ENCODE measurements at places on chromosomes 1 and 21.

DNA sequence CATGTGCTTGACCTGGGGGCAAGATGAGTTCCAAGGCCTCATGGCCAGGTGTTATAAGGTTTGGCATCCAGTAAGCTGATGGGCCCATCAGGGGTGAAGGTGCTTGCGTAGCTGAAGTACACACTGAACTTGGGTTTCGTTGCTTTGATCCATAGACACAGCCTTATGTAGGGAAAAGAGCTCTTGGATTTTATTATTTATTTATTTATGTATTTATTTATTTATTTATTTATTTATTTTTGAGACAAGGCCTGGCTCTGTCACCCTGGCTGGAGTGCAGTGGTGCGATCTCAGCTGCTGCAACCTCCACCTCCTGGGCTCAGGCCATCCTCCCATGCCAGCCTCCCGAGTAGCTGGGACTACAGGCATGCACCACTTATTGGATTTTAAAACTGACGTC is 63.2 kb downstream of the FOXD2 start:
- no peak for DNase-seq

DNA sequence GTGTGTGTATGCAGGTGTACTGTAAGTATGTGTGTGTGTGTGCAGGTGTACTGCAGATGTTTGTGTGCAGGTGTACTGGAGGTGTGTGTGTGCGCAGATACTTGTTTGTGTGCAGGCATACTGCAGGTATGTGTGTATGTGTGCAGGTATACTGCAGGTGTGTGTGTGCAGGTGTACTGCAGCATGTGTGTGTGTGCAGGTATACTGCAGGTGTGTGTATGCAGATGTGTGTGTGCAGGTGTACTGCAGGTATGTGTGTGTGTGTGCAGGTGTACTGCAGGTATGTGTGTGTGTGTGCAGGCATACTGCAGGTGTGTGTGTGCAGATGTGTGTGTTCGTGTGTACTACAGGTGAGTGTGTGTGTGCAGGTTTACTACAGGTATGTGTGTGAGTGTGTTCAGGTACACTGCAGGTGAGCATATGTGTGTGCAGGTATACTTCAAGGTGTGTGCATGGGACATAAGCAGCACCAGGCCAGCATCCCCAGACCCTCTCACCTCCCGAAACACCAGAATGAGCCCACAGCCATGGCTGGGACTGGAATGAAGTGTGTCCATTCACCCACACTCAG is 97.5 kb downstream of the DMRTB1 start:
- DNase-seq: no peak

GRCh38 chr21:22191581-22191980 is 1193.4 kb downstream of the NCAM2 start:
- no peak for DNase-seq

DNA sequence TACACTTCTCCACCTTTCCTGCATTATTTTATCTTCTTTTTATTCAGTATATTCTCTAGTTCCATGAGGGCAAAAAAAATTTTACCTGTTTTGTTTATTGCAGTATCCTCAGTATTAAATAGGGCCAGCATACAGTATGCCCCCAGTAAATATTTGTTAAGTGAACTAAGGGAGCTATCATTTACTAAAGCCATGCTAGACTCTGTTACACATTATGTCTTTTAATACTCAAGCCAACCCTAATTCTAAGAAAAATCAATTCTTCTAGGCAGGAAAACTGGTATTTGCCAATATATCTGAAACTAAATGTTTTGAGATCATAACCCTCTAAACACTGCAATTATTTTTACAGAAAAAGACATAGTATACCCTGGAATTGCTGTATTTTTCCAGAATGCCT is 18.3 kb downstream of the TMEM50A start:
- no peak for DNase-seq

GRCh38 chr21:45549626-45550463 is 7.6 kb upstream of the SLC19A1 start:
- no peak for DNase-seq

GRCh38 chr1:102219463-102219862 is 222.7 kb upstream of the OLFM3 start:
- no peak for DNase-seq

GRCh38 chr1:209335178-209335577 is 248.3 kb upstream of the CAMK1G start:
- DNase-seq: no peak

DNA sequence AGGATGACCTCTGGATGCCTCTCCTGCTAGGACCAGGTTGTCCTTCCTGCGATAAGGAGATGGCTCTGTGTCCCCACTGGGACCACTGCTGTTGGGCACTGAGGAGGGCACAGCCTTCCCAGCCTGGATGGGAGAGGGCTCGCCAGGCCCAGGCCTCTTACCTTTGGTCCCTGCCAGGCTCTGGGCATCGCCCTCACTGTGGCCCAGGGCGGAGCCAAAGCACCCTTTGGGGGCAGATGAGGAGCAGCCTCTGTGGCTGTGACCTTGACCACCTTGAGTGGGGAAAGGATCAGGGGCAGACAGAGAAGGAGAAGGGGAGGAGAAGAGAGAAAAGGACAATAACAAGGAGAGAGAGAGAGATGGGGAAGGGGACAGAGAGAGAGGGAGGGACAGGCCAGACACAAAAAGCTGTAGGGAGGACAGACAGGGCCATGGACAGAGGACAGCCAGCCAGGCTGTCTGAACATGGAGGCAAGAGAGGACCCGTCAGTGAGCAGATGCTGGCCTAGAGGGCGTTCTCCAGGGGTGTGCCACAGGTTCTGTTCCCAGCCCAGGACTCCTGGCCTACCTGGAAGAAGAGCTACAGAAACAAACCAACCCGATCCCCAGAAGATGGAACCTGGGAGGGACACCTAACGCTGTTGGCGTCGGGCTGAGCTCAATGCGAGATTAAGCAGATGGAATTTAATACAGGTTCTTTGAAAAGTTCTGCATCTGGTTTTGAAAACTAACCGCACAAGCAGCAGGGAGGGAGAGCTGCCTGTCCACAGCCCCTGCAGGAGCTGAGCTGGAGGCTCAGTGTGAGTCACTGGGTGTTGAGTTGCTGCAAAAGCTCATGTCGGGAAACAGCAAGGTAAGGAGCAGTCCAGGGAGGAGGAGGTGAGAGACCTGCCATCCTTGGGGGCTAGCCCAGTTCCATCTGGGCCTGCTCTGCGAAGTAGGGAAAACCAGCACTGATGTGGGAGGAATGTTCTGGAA is 262.1 kb downstream of the PTPRU start:
- no peak for DNase-seq

DNA sequence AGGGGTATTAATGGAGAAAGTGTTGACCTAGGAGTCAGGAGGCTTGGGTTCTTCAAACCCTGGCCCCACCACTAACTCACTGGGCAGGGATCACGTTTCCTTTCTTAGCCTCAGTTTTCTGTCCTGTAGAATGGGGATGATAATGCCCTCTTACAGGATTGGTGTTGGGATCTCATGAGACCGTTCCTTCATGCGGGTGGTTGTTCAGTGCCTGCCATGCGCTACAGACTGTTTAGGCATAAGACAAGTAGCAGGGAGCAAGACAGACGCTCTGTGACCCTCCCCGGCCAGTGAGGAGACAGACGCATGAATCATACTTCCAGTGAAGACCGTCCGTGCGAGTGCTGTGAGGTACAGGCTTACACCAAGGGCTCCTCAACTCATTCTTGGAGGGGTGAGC is 81.7 kb downstream of the MAN1C1 start:
- no peak for DNase-seq

GRCh38 chr1:43796111-43796581 is 88.8 kb downstream of the ST3GAL3 start:
- DNase-seq: peak; percentile 25

GRCh38 chr21:34091607-34092006 is 18.2 kb downstream of the MRPS6 start:
- DNase-seq: no peak

GRCh38 chr1:20739225-20739624 is 6.7 kb upstream of the SH2D5 start:
- peak; percentile 48 for DNase-seq

DNA sequence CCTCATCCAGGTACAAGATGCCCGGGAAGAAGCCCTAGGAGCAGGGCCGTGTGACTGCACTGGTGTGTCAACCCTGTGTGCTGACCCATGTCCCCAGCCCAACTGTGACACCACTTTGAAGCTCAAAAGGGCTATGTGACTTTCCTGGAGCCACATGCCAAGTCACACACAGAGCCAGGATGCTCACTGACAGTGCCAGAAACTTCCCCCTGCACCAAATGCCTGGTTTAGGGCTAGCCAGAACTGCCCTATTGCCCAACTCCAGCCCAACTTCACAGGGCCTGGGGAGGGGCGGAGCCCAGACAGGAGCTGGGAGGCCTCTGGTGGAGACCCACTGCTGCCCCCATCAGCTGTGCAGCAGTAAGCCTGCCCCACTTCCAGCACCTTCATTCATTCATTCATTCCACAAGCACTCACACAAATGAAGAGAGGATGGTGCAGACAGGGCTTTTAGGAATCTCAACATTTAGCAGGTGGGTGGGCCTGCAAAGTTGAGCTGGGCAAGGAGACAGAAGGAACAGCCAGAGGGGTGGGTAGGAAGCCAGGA is 36.7 kb downstream of the KCNQ4 start:
- no peak for DNase-seq

- DNase-seq: no peak
These were observed 41.7 kb downstream of the LRP8 start for GRCh38 chr1:53285969-53286760.

- DNase-seq: no peak
These were observed 39.1 kb upstream of the CNN3 start for GRCh38 chr1:94966033-94966432.

All from NCI-H226 (cell line).